ENCODE measurements at places on chromosomes 4 and X.

GRCh38 chr4:176308441-176308840, 11.3 kb upstream of the SPCS3 start:
- no peak for DNase-seq

- no peak for DNase-seq
Observed at GRCh38 chrX:17687648-17688047, 49.6 kb upstream of the SCML1 start.

- DNase-seq = no peak
Observed at GRCh38 chrX:115413246-115413878, 123.8 kb downstream of the LUZP4 start.

GRCh38 chrX:136525738-136526606, 6.0 kb upstream of the VGLL1 start:
- DNase-seq = peak; percentile 13

DNA sequence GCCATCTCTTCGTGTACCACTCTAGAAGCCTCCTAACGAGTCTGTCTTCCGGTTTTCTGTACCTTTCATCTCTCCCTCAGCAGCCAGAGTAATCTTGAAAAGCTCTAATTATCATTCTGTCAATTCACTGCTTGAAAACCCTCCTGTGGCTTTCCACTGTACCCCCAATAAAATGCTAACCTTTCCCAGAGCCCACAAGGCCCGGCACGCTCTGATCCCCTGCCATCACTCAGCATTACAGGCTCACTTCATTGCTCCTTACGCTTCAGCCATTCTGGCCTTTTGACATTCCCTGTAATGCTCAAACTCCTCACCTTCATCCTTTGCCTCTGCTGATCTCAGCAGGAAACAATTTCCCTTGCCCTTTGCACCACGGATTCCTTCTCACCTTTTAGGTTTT, 112.9 kb downstream of the ARHGAP10 start:
- no peak for DNase-seq

DNA sequence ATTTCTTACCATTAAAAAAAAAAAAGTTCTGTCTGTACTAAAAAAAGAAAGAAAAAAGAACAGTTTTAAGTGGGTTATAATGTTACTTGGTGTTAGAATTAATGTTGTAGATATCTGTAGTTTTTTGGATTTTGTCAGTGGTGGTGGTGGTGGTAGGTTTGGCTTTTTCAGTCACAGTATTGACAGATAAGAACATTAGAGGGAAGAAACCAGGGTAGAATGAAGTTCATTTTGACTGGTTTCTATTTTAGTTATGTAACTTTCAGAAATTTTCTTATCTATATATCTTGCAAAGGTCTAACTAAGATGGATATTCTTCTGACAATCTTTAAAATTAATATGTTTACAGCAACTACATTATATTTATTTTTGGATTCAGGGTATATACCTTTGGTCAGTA, 105.4 kb downstream of the FBXW7 start:
- no peak for DNase-seq

DNA sequence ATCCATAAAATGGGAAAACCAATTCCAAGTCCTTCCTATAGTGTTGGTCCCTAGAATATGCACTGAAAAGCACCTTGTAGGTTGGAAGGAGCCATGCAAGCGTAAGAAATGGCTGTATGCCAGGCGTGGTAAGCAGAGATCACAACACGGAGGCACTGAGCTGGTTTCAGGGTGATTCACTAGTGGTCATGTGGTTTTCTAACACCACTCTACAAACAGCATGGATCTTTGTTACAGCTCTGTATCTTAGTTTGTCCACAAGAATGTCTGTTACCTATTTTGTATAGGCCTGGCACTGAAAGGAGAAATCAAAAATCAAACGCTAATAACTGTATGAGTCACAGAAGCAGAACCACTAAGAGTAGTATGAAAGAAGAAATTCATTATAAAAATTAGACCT, 71.9 kb downstream of the MAGEB17 start:
- no peak for DNase-seq

DNA sequence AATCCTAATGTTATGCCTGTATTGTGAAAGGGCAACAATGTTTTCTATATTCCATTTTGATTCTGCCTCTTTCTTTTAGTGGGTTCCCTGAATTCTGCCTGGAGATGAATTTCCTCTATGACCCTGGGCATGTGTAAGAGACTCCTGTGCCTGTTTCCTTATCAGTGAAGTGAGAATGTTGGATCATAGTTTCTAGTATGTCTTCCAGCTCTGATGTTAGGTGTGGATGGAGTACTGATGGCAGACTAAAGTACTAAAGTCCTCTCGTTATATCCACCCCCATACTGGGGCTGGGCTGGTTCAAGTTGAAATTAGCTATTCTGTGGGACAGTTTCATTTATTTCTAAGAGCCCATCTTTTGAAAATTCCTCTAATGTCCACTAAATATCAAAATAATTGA, 29.6 kb downstream of the PLAC1 start:
- DNase-seq = no peak

DNA sequence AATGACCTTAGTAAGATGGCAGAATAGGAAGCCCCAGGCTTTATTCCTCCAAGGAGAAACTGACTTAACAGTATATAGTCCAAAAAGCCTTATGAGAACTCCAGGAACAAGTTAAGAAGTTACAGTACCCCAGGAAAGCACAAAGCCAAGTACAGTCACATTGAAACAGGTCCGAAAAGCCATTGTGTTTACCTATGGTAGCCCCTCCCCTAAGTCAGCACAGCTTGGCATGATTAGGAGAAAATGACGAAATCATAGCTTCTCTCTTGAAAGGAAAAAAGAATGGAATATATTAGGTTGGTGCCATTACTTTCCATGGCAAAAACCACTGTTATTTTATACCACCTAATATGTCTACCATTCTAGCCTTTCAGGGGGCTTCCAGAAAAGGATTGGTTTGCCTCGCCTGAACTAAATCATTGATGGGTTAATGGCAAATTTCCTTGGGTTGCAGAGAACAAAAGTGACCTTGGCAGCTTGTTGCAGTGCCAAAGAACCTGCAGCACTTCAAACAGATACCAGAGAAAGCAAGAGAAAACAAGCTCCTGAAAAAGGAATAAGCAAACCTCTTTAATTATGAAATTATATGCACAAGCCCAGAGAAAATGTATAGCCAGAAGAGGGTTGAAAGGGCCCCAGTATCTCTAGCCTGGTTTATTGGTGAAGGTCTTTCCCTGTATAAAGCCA, 130.6 kb downstream of the PTCHD1 start:
- no peak for DNase-seq

DNA sequence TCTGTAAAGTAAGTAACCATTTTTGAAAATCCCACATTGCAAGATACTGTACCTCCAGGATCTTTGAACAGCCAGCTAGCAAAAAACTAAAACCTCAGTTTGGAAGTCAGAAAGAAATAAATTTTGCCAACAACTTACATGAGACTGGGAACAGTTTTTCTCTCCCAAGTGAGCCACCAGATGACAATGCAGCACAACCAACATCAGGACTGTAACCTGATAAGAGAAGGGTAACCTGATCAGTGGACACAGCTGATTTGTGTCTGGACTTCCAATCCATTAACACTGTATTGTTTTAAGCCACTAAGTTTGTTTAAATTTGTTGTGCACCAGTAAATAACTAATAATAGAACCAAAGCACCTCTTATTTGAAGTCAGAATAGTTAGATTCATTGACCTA, 923.3 kb downstream of the FAT4 start:
- no peak for DNase-seq

DNA sequence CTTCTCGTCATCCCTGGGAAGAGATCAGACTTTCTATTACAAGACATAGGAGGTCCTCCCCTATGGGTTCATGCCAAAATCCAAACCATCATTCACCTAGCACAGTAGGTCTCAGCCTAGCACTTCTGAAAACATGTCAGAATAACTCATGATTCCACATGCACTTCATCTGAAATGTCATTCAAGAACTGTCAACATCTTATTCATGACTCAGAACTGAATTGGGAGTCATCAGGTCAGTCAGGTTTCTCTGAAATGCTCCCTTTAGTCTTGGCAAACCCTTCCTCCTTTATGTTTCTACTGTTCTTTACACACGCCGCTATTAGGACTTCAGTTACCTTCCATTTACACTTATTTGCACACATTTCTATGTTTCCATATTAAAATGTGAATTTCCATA, 67.2 kb downstream of the ANTXR2 start:
- no peak for DNase-seq

DNA sequence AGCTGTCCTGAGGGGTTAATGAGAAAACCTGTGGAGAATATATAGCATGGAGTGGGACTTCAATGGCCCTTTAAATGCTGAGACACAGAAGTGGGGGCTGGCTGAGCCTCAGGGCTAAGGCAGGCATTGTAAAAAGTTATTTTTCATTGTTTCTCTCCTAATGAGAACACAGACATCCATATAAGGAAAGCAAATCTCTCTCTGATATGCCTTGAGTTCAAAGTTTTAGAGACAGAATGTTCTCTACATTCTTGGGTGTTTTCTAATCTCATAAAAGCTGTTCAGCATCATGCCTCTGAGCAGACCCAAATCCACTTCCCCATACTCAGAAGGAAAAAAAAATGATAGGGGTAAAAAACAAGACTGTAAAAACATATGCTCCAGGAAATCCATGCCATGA, 16.8 kb upstream of the RAB40A start:
- DNase-seq = no peak

- DNase-seq = no peak
Observed at GRCh38 chr4:152640058-152640921, 39.5 kb downstream of the TMEM154 start.

DNA sequence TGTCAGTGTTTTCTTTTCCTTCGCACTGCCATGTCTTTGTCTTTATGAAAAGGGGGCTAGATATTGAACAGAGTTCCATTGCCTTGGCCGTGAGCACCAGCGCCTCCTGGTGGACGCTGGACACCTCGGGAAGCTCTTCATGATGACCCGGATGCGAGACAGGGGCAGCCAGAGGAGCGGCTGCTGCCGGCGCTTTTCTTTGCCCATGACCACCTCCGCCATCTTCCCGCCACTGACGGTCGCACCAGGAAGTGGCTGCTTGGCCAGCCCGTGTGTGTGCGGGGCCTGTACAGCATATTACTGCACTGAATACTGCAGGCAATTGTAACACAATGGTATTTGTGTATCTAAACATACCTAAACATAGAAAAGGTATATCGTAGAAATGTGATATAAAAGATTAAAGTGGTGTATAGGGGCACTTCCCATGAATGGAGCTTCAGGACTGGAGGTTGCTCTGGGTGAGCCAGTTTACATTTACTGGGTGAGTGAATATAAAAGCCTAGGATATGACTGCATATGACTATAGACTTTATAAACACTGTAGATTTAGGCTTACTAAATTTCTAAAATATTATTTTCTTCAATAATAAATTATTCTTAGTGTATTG, 15.8 kb upstream of the GRIA2 start:
- no peak for DNase-seq

- peak; percentile 5 for DNase-seq
Observed at GRCh38 chrX:40496728-40497127, 84.0 kb upstream of the ATP6AP2 start.

- DNase-seq = no peak
Observed at GRCh38 chr4:20259707-20260106, 8.0 kb downstream of the SLIT2 start.

DNA sequence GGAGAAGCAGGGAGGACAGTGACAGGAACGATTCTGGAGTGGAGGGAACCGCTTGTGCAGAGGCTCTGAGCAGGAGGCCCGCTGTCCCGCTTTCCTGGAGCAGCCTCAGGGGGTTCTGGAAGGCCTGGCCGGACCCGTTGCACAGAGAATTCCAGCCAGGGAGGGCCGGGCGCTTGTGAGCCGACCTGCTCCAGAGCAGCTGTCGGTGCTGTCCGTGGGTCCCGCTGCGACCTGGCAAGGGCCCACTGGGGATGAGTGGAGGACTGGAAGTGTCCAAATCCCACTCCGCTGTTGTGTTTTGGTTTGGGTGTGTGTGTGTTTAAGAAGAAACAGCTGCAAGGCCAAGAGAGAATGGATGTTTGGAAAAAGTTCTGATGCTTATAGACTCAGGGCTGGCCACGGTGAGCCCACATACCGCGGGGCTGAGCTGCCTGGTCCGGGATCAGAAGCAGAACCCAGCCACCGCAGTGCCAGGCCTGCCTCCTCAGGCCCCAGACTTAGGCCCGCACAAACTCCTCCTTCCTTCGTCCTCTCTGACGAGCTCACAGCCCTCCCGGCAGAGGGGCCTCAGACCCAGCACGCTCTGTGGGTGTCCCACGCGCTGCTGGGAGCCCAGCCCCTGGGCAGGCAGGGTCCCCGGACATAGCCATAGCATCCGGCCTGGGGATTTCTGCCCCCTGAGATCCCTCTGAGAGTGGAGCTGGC, 73.9 kb downstream of the HTRA3 start:
- DNase-seq = no peak

- no peak for DNase-seq
Observed at GRCh38 chrX:17738737-17739535, 1.6 kb downstream of the SCML1 start.

GRCh38 chr4:182367153-182367552, 124.0 kb downstream of the TENM3 start:
- no peak for DNase-seq

GRCh38 chr4:40842318-40842717, 92.6 kb downstream of the NSUN7 start:
- DNase-seq = no peak

GRCh38 chrX:70139736-70140135, 6.5 kb downstream of the IGBP1 start:
- DNase-seq = no peak

DNA sequence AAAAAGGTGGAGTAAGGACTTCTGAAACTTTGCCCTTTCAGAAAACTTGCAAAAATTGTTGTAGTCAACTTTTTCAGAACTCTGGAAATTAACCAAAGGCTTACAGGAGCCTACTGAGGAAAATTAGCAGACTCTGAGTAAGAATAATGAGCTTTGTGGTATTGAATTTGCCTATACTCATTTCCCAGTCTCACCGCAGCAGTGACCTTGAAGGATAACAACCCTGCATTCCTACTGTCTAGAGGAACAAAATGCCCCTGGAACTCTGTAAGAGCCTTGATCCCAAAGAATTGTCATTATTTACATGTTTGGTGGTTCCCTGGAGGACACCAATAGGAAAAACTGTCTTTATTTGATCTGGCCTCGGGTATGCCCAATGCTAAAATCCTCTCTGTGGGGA, 57.9 kb downstream of the MND1 start:
- no peak for DNase-seq

DNA sequence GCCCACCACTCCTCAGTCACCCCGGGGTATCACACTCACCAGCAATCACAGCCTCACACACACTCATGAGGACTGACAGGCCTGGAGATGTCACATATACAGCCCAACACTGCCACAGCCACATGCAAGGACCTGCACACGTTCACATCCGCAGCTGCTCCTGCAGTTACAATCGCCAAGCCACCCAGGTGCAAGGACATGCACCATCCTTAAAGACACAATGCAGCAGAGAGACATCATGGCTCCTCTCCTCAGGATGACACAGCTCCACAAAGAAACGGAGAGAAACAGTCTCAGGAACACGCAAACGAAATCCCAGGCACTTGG, 1.1 kb downstream of the PCSK1N start:
- DNase-seq = no peak

GRCh38 chr4:157226035-157226434, 5.5 kb downstream of the GRIA2 start:
- DNase-seq = no peak

- DNase-seq = no peak
Observed at GRCh38 chrX:122790376-122791095, 393.5 kb upstream of the GRIA3 start.
